Daoy (cell line): ENCODE measurements at places on chromosomes 4 and X. TPM values are rescaled to one million over a fixed set of nuclear protein-coding genes. Genes with fewer than 3 reads are reported as not detected.

DNA sequence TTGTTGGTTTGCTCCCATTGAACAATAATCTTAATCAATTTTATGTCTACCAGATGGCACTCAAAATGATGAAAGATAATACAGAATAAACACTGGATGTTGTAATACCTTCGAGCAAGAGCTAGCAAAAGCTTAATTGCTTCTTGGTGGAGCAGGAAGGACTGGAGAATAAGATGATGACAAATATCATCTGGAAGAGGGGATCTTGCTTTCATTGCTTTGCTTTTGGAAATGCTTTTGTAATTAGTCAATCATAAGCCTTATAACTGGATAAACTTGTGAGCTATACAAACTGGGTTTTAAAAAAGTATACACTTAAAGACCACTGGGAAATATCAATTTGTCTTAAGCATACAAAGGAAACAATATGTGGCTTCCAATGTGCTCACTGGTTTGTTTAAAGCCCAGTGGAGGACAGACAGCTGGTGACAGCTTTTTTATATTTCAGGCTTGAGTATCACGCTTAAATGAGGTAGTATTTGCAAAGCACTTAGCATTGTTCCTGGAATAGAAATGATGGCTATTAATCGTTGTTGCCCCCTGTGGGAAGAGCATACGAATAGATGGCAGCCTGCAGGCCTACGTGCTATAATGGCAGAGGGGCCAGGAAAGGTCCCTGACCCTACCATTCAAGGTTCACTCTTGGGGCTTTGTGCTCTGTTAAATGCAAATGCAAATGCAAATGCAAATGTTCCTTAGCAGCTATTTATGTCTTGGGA is 61.2 kb downstream of the TMEM150C start:
- no peak for DNase-seq

The SMIM43 gene
- 0.29 TPM in 1 of 2 replicates, not detected in the other for total RNA-seq

GRCh38 chr4:186932196-186932595 is 208.5 kb upstream of the FAT1 start:
- peak; percentile 9 for DNase-seq

DNA sequence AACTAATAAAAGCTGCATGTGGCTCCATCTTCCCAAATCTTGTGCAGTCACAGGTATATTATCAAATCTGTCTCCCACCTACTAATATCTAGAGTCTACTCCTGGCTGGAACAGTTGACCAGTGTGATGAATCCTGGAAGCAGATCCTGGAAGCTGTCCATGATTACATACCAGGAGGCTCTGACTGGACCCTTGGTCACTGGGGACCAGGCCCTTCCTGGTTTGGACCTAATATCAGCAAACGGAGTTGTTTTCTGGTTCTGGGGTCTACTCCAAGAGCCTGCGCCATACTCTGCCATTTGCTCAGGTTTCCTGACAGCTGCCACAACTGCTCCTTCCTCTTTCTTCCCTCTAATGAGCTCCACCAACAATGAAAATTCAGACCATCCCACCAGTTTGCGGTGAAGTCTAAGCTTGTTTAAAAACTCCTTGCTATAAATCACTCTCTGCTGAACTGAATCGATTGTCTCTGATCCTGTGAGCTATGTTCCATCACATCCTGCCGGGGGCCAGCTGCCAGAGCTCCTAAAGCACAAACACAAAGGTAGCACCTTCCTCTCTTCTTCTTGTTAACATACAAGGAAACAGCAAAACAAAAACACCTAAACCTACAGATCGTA is 114.2 kb downstream of the PALLD start:
- DNase-seq: no peak

GRCh38 chrX:40883021-40883619 is 147.8 kb upstream of the MED14 start:
- DNase-seq: no peak

The XKRX gene
- total RNA-seq: not detected in 2 replicates

The SCFD2 gene
- total RNA-seq: 20.6 and 20.8 TPM in 2 replicates

DNA sequence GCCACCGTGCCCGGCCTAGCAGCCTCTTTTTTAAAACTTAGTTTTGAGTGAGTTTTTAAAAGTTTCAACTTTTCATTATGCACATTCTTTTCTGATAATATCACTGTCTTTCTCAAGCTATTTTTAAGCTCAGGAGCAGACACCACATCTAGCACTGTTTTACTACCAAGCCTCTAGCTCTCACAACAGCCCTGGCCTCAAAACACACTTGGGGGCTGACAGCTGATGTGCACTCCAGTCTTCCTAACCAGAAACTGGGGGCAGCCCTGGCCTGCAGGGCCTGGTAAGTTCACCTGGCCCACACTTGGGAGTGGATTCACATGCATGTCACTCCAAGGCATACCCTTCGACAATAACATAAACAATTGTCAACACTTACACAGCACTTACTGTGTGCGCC is 34.0 kb downstream of the CENPU start:
- no peak for DNase-seq

DNA sequence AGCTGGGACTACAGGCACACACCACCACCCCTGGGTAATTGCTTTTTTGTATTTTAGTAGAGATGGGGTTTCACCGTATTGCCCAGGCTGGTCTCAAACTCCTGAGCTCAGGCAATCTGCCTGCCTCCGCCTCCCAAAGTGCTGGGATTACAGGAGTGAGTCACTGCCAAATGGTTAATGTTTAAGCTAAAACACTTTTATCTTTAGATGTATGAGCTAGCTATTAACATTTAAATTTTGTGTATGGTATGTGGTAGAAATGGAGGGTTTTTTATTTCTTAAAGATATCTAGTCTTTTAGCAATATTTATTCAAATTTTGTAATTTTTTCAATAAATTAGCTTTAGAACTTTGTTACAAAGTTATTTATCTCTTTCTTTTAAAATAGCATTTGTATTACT is 1659.8 kb upstream of the ADGRL3 start:
- no peak for DNase-seq

DNA sequence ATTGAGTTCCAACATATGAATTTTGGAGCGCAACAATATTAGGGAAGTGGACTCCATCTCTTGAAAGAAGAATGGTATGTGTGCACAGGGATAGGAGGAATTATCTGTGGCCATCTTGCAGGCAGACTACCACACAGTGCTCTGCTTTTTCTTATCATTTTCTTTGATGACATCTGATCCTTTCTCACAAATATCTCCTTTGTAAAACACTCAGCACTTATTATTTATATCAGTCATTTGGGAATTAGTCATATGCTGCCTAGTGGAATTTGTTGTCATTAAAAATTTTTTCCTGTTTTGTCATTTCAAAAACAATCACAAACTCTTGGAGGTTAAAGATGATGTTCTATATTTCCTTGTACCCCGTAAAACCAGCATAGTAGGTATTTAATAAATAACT is 444.3 kb upstream of the ATOH1 start:
- no peak for DNase-seq

DNA sequence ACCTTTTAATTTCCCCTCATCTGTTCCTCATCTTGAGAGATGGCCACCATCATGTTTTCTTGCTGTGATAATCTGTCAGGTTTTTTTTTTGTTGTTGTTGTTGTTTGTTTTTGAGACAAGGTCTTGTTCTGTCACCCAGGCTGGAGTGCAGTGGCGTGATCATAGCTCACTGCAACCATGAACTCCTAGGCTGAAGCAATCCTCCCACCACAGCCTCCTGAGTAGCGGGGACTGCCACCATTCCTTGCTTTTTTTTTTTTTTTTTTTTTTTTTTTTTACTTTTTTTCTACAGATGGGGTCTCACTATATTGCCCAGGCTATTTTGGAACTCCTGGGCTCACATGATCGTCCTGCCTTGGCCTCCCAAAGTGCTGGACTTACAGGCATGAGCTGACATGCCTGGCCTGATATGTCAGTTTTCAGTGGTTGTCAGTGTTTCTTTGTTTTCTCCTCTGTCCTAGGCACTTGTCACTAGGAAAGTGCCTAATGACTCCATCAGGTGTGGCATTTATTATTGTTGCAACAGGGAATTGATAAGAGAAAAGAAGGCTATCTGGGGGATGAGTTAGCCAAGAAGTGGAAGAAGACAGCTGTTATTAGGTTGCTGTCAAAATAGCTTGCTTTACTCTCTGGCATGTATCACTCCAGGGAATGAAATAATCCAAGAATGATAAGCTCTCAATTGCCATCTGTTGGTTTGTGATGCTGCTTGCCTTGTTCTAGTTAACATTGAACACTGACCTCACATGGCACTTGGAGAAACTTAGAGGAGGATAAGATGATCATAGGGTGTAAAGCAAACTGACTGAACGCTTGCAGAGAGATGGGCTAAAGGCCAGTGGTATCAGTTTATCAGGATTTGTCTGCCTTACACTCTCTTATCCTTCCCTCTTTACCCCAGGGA is 41.7 kb downstream of the TMEM164 start:
- no peak for DNase-seq

- no peak for DNase-seq
Observed at GRCh38 chr4:27619435-27619834, 758.8 kb downstream of the STIM2 start.

The AIFM1 gene
- 22.4 and 38.0 TPM in 2 replicates for total RNA-seq

The MAGEB10 gene
- total RNA-seq: 1.5 and 1.8 TPM in 2 replicates

The UGT2B17 gene
- total RNA-seq: not detected in 2 replicates

- no peak for DNase-seq
Observed at GRCh38 chr4:119106036-119107000, 29.3 kb upstream of the MYOZ2 start.

- no peak for DNase-seq
Observed at GRCh38 chr4:110754716-110755115, 131.8 kb upstream of the PITX2 start.

The CT45A3 gene
- total RNA-seq: 27.2 and 28.3 TPM in 2 replicates

DNA sequence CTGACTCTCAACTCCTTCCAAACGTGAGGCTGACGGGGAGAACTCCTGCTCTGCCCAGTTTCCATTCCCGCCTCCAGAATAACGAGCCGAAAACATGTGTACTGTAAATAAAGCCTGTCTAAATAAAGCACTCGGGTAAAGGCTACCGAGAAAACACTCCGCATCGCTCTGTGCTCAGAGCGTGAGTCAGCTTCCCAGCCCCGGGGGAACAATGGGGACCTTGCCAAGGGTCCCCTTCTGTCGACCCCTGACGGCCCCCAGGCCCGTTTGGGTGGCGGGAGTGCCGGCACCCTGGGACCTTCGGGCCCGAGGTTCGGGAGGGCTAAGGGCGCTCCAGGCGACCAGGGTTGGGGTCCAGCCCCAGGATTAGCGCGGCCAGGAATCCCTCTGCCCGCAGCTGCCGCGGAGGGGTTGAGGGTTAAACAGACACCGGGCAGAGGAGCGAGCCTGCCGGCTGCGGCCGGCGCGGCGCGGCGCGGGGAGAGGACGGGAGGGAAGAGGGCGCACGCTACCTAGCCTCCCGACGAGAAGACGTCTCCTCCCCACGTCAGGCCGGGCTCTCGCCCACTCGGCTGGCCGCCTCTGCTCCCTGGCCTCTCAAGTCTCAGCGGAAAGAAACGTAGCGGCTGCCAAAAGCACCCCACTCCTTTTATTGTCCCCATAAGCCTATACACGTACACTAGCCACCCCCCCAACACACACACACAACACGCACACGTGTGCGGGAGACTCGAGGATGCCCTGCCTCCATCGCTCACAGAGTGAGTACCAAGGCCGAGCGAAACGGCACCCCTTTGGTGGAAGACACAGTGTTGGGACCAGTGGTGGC is 85.5 kb downstream of the BCOR start:
- no peak for DNase-seq

The SLC2A9 gene
- 1.2 TPM in 1 of 2 replicates, not detected in the other for total RNA-seq

GRCh38 chrX:153061732-153062131 is 5.5 kb downstream of the PNMA3 start:
- DNase-seq: peak; percentile 25

DNA sequence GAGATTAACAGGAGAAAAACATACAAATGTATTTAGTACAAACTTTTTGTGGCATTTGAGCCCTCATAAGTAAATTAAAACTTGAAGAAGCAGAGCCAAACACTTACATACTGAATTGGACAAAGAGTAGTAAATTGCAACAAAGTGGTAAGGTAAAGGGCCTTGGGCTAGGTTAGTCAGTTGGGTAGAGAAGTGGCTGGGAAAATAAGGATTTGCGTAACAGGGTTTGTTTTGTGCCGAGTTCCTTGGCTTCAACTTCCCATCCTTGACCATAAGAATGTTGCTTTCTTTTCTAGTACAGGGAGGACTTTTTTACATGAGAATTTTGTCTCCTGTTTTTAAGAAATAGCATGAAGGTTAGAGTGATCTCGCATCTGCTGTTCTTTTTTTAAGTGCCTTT is 33.3 kb upstream of the DSPP start:
- peak; percentile 11 for DNase-seq

GRCh38 chrX:40201329-40201885 is 103.6 kb upstream of the BCOR start:
- no peak for DNase-seq

GRCh38 chr4:140305053-140305452 is 68.4 kb upstream of the SCOC start:
- no peak for DNase-seq

GRCh38 chrX:77009691-77010090 is 437.5 kb upstream of the FGF16 start:
- no peak for DNase-seq

DNA sequence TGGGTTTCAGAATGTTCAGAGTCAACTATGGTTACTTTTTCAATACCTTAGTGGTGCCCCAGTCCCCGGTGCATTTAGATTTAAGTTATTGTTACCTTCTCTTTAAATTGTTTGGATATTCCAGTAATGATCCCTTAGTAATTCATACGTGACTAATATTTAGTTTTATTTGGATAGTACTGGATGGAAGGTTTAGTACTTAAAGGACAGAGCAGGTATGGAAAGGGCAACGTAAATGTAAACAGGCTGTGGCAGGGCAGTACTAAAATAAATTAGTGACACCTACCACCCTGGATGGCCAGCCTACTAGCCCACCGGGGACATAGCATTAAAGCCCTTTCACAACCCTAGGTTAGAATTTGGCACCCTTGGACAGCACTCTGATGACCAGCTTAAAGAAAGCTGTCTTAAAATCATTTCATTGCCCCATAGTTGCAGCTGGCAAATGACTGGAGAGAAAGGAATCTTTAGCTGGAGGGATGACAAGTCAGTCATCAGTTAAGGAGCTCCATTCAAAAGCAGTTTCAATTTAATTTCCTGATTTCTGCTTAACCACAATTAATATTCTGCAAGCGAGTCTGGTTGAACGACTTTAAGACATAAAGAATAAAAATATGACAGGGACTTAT is 16.4 kb downstream of the PLP1 start:
- DNase-seq: peak; percentile 7

DNA sequence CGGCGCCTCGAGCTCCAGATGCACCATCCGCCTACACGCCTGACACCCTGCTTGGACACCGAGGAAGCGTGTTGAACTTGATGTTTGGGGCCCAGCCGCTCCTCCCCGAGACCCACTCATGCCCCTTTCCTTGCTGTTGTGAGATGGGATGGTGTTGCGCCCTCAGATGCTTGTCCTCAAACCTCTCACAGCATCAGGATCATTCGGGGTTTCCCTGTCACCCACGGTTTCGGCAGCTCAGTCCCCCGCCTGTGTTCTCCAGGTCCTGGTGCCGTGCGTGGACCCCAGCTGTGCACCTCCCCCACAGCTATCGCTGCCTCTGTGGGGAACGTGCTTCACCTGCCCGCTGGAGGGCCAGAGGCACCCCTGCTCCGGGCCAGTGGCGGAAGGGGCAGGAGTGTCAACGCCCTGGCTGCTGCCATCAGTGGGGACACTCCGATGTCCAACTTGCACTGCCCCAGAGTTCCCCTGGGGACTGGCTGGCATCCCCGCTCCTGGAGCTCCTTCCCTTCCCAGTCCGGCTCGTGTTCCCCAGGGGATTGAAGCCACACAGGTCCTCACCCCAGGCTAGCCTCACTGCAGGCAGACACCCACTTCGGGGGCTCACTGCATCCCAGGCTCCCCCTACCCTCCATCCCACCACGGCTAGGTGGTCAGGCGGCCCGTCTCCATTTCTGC is 82.3 kb upstream of the ADRA2C start:
- no peak for DNase-seq

GRCh38 chr4:53010318-53010717 is 148.2 kb downstream of the RASL11B start:
- no peak for DNase-seq

- no peak for DNase-seq
Observed at GRCh38 chr4:153521999-153522801, 56.0 kb downstream of the TMEM131L start.

The PRSS12 gene
- total RNA-seq: 5.8 and 10.9 TPM in 2 replicates
